Neuronal stem cell (in vitro differentiated cells): ENCODE measurements at places on chromosomes 5 and 9.

DNA sequence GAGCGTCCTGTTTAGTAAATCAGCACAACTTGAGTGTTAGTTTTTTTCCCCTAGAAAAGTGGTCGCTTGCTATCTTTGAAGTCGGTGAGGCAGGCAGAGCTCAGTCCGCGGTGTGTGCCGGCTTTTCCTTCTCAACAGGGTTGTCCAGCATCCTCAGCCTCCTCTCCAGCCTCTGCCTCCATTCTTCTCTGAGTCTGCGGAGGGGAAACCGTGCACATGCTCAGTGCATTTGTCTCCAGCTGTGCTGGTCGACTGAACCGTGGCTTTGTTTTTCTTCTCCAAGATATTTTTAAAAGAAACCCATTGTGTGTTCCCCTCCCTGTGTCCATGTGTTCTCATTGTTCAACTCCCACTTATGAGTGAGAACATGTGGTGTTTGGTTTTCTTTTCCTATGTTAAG is 25.3 kb downstream of the FAM240B start:
- no peak for DNase-seq

- DNase-seq, result no peak
These were observed 3.3 kb downstream of the PRELID1 start for GRCh38 chr5:177306674-177307543.

GRCh38 chr9:100597236-100597635 is 19.4 kb downstream of the CAVIN4 start:
- no peak for DNase-seq

DNA sequence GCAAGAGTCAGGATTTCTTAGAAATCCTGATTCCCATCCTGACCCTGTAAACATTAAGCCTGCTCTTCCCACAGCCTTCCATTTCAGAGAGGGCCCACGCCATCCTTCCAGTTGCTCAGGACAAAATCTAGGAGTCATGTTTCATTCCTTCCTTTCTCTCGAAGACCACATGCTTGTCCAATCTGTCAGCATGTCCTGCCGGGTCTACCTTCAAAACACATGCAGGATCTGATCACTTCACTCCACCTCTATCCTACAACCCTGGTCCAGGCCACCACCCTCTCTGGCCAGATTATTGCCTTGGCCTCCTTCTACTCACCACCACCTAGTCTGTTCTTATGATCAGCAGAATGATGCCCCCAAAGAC is 79.8 kb downstream of the C5orf15 start:
- no peak for DNase-seq

GRCh38 chr9:72506615-72507014 is 14.8 kb upstream of the TMC1 start:
- no peak for DNase-seq

DNA sequence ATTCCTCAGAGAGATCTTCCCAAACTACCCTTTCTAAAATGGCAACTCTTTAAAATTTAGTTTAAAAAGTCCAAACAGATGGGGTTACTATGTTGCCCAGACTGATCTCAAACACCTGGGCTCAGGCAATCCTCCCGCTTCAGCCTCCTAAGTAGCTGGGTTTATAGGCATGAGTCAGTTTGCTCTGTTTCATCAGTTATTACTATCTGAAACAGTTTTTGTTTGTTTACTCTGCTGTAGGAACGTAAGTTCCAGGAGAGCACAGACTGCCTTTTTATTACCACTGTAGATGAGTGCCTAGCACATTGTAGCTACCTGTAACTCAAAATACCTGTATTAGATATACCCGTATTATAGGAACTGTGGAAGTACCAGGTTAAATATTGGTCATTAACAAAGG is 89.4 kb downstream of the UHRF2 start:
- DNase-seq, result no peak

DNA sequence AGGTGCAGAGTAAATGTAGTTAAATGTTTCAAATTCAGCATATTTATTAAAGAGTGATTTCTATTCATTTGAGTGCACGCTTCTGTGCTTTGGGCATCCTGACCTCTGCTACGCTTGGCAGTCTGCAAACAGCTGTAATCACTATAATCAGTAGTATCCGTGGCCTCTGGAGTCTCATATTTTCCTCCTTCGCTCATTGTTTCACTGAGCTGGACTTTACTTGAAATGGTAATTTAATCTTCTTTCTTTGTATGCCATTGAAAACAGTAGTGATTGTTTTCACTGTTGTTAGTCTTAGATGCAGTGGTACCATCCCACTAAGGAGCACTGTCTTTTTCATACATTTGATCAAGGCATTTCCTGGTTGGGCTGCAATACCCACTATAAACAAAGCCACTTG is 43.5 kb upstream of the CAVIN4 start:
- no peak for DNase-seq

- DNase-seq, result no peak
These were observed 2.2 kb downstream of the LMX1B start for GRCh38 chr9:126615791-126616447.

DNA sequence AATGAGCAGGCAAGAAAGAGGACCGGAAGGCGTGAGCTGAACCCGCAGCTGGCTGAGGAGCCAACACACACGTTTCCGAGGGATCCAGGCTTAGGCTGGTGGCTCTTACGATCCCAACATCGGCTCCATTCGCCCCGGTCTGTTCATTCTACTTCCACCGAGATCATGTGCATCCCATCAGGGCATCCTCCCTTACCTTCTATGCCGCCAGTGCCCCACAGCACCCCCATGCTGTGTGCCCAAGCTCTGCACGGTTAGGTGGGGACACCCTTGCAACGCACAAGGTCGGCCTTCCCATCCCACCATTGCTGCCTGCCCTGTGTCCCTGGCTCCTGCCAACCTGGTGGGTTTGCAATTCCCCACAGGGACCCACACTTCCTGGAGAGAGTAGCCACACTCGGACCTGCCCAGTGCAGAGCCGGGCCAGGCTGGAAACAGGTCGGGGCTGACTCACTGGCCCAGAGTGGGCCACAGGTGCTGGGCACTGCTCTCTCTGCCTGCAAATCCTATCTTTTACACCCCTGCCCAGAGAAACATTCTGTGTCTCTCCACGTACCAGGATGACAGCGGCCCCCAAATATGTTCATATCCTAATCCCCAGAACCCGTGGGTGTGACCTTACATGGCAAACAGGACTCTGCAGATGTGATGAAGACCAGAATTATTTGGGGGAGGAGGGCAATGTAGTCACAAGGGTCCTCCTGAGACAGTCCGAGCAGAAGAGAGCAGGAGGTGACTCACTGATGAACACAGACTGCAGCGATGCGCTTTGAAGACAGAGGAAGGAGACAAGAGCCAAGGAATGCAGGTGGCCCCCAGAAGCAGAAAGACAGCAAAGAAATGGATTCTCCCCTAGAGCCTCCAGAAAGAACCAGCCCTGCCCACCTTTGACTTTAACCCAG is 182.2 kb downstream of the AUH start:
- no peak for DNase-seq

DNA sequence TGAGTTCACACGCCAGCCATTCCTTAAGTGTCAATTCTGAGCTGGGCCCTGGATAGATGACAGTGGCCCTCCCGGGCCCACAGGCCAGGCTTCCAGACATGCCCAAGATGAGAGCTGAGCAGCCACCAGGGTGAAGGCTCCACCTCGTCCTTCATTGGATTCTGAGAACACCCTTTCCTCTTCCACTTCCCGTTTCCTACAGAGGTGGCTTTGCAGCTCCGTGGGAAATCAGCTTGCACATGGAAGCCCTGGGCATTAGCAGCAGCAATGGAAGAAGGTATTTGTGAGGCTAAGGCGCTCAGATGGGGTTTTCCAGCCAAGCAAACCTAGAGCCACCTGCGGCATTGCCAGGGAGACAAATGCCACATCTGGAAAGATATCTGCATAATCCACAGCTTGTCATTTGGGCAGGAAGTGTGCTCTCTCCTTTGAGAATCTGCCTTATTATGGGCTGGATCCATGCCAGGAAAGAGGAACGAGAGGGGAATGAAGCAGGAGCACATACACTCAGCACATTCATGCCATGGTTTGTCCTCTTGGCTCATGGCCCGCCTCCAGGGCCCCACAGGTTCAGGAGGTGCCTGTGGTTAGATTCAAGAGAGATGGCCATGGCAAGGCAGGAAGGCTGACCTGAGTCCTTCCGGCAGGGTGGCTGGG is 34.1 kb downstream of the CFAP77 start:
- no peak for DNase-seq

DNA sequence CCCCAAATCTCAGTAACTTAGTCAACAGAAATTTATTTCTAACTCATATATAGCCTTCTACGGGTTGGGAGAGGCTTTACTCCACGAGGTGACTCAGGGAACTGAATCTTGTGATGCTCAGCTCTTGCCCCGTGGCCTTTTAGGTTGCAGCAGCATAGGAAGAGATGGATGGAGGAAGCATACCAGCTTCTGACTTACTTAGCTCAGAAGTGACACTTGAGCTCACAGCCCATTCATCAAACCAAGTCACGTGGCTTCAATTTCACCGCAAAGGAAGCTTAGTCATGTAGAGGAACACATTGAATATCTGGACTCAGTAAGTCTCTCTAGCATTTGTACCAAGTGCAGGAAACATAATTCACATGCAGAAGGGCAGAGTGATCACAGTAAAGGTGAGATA is 124.1 kb upstream of the KCNN2 start:
- no peak for DNase-seq

- no peak for DNase-seq
These were observed 463.2 kb downstream of the MAT2B start for GRCh38 chr5:163968651-163969050.

GRCh38 chr5:54895816-54896341 is 89.5 kb downstream of the ESM1 start:
- peak; percentile 18 for DNase-seq

DNA sequence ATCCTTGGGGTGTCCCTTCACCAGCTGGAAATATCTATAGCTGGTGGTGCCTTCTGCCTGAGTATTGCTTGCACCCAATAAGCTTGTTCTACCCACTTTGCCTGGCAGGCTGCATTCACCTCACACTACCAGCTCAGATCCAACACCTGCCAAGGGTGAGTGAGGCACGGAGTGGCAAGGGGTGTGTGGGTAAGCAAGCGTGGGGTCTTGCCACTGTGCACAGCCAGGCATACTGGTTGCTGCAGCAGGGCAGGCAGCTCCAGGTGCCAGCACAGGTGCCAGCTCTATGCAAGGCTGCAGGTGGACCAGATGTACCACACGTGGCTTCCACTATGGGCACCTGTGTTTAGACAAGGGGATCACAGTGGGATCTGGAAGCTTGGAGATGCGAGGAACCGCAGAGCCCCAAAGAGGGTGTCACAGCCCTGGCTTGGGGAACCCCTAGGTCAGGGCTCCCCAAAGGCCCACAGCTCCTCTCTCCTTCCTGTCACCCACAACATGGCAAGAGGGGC is 167.7 kb upstream of the MRPS30 start:
- DNase-seq, result no peak

DNA sequence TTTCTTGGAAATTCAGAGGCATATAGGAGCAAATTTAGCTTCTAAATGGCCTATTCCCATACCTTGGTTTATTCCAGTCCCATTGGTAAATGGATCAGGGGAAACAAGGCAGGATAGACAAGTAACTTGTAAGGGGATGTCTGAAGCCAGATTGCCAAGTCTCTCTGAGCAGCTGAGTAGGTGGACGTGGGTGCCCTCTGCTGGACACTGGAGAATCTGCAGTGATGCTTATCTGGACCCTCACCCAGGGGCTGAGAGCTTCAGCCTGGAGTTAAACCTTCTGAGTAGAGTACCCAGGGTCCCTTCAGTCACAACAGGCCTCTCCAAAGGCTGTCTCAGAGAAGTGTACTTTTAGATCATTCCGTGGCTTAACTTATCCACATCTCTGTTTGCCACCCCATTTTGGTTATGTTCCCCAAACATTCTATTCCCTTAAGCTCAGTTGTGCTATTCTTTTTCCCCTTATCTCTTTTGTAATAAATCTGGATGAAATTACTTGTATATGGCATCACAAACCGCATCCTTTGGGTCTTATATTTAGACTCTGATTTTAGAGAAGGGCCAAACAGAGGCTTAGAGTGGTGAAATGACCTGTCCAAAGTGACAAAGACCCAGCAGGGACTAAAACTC is 218.3 kb upstream of the GLRA1 start:
- DNase-seq, result peak; percentile 70

GRCh38 chr5:24059006-24059405 is 551.6 kb downstream of the PRDM9 start:
- no peak for DNase-seq

DNA sequence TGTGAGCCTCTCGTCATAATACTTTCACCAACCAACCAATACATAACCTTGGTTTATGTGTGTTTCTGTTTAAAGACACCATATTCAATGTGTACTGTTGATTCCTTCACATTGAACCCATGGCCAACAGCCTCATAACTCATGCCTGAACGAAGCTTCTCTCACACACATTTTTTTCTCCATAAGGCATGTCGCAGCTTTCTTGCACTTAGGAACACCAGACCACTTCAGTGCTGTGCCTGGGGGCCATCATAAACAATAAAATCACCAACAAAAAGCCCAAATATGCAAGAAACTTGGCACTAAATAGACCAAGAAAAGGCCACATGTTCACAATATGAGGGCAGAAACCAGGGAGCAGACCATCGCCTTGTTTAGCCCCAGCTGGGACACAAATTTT is 192.2 kb downstream of the ROR2 start:
- no peak for DNase-seq

DNA sequence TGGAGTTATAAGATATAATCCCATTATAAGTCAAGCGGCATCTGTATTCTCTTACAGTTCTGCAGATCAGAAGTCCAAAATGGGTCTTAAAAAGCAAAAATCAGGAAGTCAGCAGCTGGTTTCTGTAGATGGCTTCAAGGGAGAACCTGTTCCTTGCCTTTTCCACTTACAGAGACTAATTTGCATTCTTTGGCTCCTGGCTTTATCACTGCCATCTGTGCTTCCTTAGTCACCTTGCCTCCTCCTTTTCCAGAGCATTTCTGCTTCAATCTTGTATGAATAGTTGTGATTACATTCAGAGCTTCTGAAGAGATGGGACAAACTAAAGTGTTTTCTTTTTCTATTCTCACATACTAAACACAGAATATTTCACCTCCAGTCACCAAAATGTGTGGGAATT is 647.3 kb upstream of the GRAMD2B start:
- no peak for DNase-seq

GRCh38 chr5:150161242-150162141 is 5.1 kb upstream of the CDX1 start:
- peak; percentile 74 for DNase-seq

- DNase-seq, result no peak
These were observed 40.2 kb upstream of the CYFIP2 start for GRCh38 chr5:157225469-157226422.

DNA sequence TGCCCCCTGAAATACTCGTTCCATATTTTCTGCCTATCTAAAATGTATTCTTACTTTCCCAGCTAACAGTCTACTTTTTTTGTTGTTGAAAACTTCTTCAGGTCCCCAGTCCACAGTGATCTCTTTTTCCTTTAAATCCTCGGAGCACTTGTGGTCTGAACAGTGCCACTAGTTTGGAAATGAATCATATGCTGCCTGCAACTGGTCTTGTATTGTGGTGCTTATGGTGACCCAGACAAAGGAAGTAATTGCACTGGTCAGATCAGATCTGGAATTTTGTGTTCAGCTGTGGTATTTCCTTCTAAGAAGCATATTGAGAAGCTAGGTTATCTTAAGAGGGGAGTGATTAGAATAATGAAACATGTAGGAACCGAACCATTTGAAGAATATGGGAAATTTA is 2.9 kb downstream of the UNC13B start:
- no peak for DNase-seq
